NCI-H69 (cell line): ENCODE measurements at places on chromosomes 5 and 9.

- DNase-seq, result no peak
These were observed 1581.2 kb upstream of the WWC1 start for GRCh38 chr5:166710271-166710670.

GRCh38 chr9:137720571-137721110 lies 101.8 kb downstream of the EHMT1 start:
- DNase-seq, result no peak

DNA sequence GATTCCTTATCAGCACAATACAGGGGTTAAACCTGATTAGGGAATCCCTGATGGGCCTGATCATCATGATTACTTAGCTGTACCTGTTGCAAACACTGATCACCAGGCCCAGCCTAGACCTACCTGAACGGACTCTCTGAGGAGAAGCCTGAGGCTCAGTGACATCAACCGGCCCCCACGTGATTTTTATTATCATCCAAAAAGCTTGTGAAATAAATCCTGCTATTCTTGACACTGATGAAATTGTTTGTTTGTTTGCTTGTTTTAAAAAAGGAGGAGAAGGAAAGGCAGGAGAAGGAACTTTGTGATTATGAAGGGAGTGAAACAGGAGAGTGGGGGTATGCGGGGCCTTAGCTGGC lies 18.1 kb downstream of the LCP2 start:
- DNase-seq, result no peak

- no peak for DNase-seq
These were observed 226.2 kb upstream of the SMC2 start for GRCh38 chr9:103867886-103868285.

DNA sequence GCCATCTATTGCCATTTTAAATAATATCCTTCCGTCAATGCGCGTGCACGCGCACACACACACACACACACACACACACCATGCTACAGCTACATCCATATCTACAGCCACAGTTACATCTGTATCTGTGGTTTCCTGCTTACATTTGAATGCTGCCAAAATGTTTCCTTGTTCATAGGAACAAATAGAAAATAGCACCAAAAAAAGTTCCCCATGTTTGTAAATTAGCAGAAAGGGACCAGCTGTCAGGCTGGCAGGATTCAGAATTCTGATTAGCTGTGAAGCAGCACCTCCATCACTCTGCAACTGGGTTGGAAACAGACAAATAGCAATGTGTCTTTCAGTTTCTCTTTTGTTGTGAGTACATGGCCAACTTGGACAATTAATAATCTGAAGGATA lies 601.5 kb downstream of the IRX1 start:
- DNase-seq, result no peak

DNA sequence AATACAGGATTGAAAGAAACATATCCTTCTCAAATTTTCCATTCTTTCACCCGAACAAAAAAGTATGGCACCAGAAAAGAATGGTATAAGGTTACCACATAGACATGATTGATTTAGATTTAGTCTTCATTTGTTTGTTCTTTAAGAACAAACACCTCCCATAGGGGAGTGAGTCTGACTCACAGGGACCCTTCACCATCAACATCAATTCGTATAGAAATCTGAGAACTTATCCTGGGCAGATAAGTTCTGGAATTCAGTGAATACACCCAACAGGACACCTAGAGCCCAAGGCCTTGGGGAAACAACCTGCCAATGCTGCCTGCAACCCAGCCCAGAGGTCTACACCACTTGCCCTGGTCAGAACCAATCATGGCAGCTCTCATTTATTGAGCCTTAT lies 46.2 kb downstream of the LHFPL2 start:
- peak; percentile 25 for DNase-seq

GRCh38 chr9:127252410-127253318 lies 11.9 kb upstream of the GARNL3 start:
- DNase-seq, result no peak

DNA sequence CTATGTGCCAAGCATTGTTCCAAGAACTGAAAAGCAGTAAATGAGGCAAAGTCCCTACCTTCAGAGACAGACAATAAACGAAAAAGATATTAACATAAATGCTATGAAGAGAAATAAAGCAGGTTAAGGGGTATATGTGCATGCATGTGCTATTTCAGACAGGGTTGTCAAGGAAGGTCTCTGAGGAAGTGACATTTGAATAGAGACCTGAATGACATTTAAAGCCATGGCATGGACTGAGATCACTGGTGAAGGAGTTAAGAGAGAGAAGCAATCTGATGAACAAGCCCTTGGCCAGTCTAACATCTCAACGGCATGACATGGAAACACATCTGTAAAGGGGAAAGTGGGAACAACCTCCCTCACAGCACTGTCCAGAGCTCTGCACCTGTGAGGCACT lies 14.5 kb downstream of the FBXO10 start:
- DNase-seq, result no peak

GRCh38 chr5:83921666-83922193 lies 201.1 kb upstream of the HAPLN1 start:
- no peak for DNase-seq

DNA sequence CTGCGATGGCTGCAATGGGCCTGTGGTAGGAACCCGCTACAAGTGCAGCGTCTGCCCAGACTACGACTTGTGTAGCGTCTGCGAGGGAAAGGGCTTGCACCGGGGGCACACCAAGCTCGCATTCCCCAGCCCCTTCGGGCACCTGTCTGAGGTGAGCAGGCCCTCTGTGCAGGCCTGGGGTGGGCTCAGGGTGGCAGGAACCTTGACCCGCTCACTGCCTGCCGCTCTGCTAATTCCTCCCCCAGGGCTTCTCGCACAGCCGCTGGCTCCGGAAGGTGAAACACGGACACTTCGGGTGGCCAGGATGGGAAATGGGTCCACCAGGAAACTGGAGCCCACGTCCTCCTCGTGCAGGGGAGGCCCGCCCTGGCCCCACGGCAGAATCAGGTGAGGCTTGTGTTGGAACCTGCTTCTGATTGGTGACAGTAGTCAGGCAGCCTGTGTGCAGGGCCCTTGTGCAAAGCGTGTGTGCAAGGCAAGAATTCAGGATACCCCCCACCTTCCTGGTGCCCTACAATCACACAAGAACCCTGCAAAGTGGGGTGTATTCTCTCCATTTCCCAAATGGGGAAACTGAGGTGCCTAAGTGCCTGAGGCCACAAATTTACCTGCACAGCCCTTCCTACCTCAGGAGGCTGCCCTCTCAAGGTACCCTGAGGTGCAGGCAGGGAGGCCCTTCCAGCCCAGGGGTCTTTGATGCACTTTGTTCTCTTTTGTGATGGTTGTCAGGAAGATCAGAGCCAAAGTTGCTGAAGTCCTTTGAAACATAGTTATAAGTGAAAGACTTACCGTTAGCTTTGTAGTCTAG lies 3.4 kb downstream of the SQSTM1 start:
- DNase-seq, result no peak

DNA sequence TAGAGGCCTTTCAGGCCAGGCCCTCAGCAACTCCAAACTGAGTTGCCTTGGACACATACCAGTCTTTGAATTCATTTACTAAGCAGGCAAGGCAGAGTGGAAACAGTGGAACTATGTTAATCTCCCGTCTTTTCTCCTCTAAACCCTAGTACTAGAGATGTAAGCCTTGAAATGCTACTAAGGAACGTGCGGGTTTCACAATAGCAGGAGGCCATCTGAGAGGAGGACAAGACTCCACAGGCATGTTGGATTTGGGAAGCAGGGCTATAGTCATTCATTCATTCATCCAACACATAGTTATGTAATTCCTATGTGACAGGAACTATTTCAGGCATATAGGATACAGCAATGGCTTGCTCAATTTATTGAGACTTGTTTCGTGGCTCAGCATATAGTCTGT lies 3.3 kb upstream of the OCLN start:
- DNase-seq, result no peak

- DNase-seq, result no peak
These were observed 78.2 kb upstream of the IFNE start for GRCh38 chr9:21560281-21560745.

- peak; percentile 60 for DNase-seq
These were observed at the start of gene RASGRF2 for GRCh38 chr5:80959768-80960442. TSS of gene RASGRF2 (plus strand) at chr5:80960363. CDS start at chr5:80960739, 376 bp downstream.
